ENCODE measurements at places on chromosomes 16 and 17.

DNA sequence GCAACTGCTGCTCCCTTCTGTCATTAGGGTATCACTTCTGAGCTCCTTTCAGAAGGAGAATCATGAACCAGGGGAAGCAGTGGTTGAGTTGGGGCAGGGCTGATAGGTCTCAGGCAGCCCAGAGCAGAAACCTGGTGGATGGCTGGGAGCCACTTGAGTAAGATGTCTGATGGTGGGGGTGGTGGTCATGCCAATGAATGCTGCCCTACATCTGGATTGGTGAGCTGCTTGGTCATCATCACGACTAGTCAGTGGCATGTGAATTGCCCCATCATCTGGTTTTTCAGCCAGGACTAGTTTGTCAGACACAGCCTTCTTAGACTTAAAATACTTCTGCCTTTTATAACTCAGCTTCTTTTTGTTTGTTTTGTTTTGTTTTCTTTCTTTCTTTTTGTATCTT lies 2.6 kb downstream of the GID4 start:
- peak; percentile 43 for DNase-seq

- no peak for DNase-seq
These were observed 3.5 kb downstream of the WDR81 start for GRCh38 chr17:1727876-1728630.

DNA sequence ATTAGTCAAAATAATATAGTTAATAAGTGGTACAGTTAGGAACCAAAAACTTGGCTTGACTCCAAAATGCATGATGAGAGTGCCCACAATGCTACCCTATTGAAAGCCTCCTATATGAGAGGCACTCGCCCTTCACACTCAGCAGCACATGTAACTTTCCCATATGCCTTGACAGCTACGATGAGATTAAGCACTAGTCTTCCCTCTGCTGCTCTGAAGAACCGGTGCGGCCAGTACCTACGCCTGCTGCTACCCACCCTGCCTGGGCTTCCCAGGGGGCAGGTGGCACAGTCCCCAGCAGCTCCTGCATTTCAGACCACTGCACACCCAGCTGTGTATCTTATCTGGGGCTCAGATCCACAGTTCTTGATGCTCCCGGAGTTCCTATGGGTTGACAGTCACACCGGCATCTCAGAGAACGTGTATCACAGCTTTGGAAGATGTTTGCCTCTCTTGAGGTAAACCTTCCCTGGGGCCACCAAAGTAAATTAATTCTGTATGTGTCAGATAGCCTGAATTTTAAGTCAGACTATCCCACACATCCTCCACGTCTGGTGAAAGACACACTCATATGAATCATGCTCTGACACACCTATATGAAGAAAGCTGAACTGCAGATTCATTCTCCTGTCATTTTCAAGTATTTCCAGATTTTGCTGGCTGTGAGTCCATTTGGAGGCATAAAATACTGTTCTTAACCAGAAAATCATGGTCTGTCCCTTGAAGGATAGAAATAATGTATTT lies 77.8 kb downstream of the MYH10 start:
- peak; percentile 55 for DNase-seq

DNA sequence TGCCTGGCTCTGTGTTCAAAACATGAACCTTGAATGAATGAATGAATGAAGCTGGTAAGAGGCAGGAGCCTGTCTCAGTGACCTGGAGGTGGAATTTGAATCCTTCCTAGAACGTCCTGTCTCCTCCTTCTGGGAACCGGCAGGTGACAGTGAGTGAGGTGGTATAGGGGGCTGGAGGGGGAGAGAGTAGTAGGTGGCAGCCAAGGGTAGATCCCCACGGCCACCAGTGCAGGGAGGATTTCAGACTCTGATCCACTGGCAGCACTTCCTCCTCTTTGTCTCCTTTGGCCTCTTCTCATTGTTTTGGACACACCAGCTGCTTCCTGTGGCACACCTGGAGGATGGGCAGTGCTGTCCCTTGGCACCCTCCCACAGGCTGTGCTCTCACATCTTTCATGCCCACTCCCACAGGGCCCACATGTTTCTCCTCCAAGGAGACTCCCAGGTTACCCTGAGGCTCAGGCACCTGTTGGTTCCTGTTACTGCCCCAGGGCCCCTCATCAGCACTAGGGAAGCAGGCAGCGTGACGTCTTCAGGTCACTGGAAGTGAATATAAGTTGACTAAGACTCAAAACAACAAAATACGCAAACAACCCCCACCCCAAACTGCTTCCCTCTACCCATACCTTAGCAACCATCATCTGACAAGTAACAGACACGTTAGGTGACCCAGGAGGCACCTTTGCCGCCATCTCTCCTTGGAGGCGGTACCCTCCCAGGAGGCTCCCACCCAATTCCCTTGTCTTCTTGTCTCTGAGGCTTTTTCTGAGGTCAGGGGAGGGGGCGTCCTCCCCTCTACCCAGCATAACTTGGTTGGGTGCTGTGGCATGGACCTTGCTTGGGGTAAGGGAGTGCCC lies 84.6 kb downstream of the N4BP1 start:
- no peak for DNase-seq

GRCh38 chr16:17258848-17259713 lies 211.7 kb downstream of the XYLT1 start:
- DNase-seq = no peak

GRCh38 chr16:2948807-2949704 lies 15.0 kb upstream of the KREMEN2 start:
- DNase-seq = no peak

GRCh38 chr17:50426814-50427787 lies 1.1 kb downstream of the ACSF2 start:
- DNase-seq = peak; percentile 35

DNA sequence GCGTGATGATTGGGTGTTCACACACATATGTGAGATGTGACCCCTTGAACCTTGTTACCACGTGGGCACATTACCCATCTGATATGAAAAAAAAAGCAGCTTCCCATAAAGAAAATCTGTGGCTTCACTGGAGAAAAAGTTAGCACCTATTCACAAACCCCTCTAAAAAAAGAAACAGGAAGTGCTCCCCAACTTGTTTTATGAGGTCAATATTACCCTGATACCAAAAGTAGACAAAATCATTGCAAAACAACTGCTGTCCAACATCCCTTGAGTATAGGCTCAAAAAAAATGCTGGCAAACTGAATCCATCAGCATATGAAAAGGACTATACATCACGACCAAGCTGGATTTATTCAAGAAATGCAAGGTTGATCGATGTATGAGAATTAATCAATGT lies 99.7 kb upstream of the RBL2 start:
- DNase-seq = no peak

DNA sequence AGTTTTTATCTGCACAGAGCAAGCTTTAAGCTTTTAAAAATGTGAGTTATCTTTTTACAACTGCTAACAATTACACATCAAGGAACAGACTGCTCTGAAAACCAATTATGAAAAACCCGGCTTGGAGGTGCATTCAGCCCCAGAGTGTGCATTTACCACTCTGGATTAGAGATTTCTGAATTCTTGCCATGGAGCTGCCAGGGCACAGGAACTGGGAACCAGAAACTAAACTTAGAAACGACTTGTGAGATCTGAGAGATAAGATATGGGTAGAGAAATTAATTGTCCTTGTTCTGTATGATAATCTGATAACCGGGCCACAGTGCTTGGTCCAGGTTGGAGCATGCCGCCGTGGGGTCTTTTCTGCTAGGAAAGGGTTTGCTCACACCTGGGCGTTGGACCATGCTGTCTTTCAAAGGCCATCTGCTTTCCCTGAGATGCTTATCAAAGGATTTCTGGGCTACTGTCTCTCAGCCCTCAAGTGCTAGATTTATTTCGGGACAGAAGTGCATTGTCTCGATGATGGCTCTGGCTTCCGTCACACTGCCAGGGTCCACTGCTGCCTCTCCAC lies 210.0 kb downstream of the MAF start:
- no peak for DNase-seq

GRCh38 chr17:41474863-41475262 lies 6.1 kb downstream of the KRT35 start:
- no peak for DNase-seq

DNA sequence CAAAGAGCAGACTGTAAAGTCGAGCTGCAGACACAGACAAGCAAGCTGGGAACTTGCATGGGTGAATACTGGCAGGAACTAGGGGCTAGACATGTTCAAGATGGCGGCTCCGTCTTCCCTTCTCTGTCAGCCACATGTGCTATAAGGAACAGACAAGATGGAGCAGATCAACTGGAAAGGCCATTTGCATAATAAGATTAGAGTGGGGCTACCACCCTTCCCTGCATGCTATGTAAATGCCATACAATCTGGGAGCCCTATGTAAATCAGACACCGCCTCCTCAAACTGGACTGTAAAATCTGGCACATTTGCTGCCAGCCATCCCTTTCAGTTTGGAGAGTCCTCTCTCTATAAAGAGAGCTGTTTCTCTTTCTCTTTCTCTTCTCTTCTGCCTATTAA lies 640.1 kb upstream of the CDH8 start:
- DNase-seq = no peak

DNA sequence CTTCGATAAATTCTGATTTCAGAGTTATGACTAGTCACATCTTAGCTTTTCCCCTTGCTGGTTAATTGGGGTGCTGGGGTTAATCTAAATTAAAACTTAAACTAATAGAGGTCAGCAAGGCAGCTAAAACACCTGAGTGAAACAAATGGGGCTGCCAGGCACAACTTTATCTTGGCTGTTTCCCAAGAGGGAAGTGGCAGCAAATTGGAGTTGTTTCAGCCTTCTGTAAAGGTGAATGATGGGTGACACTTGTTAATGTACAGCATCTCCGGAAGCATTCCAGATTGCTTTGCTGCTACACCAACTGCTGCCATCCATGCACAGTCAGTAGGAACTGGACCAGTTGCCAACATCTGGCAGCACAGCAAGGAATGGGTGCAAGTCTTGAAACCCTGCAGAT lies 43.9 kb downstream of the AATF start:
- DNase-seq = no peak

GRCh38 chr16:24504472-24505345 lies 34.7 kb upstream of the RBBP6 start:
- DNase-seq = peak; percentile 36

DNA sequence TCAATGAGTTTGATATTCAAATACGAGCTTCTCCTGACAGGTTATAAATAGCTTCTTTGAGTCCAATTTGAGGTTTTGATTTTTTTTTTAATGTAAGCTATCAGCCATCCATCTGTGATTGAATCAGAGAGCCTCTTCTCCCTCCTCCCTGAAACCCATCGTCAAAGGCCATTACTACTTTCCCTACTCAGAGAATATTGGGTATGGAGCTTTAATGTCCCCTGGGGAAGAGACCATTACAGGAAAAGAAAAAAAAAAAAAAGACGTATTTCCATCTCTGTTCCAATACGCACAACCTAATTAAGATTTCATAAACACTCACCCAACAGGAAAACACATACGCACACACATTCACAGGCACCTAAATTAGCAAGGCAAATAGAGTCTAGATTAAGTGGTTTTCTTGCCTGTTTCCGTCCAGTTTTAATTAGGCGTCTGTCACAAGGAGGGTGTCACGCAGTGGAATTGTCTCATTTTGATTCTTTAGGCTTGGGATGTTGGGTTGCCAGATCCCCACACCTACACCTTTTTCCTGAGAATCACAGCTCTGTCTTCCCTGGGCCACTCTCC lies 194.3 kb upstream of the RPL38 start:
- no peak for DNase-seq

DNA sequence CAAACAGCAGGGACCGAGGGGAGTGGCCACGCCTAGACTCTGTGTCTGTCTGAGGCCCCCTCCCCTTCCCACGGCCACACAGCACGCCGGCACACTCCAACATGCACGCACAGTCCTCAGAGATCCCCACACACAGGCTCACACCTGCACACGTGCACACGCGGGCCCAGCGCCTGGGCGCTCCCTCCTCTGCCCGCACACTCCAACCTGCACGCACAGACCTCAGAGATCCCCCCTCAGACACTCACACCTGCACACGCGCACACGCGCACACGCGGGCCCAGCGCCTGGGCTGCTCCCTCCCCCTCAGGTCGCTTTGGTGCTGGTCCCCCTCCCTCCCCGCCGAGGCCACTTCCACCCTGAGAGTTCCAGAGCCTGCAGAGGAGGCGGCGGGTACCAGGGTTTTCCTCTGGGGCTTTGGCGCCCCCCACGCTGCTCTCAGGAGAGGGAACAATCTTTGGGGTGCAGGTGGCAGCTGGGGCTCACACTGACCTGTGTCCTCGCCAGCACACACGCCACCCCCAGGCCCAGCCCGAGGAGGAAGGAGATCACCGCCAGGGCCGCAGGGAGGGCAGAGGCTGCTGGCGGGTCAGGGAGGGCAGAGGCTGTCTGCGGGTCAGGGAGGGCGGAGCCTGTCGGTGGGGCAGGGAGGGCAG lies 1.6 kb downstream of the CD7 start:
- DNase-seq = no peak

DNA sequence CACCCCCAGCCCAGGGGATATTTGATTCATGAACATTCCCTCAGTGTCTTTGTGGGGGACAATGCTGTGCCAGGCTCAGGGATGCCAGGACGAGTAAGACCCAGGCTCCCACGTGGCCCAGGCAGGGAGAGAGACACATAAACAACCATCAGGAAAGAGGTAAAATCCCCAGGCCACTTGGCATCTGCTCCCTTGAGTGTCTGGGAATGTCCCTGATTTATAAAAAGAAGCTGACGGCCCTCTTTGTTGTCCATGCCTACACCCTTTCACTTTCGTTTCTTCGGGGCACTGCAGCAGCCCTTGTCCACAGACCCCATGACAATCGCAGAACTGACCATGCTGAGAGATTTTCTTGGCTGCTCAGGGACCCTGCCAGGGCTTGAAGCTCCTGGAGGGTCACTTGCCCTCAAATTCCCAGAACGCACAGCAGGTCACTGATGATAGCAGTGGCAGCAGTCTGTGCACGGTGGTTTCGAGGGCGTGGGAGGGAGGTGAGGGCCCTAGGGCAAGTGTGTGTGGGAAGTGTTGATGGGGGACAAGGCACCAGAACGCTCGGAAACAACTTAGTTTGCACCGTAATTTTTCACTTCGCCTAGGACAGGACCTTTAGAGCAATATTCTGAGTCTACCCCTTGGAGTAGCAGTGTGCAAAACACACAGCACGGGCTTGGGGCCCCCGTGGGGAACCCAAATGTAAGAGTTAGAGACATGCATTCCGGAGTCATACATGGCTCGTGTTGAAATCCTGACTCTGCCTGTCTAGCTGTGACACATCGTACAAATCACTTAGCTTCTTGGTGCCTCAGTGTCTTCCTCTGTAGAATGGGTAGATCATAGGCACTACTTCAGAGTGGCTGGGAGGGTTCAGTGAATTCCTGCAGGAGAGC lies 4.7 kb downstream of the NOD2 start:
- peak; percentile 44 for DNase-seq

All from fibroblast of lung (primary cell).